ENCODE measurements at places on chromosomes 1 and 21.

DNA sequence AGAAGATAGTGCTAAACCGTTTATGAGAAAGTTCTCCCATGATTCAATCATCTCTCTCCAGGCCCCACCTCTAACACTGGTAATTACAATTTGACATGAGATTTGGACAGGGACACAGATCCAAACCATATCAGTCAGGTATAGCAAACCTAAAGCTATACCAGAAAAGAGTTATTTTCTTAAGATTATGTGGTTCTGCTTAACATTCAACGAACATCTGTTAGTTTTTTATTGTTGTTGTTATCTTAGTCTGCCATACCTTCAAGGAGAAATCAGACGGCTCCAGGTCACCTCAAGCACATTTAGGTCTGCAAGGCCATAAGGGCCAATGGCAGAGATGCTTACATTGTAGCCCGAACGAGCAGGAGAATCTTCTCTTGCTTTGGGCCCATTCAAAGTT, 89.5 kb upstream of the ETV3 start:
- no peak for DNase-seq

DNA sequence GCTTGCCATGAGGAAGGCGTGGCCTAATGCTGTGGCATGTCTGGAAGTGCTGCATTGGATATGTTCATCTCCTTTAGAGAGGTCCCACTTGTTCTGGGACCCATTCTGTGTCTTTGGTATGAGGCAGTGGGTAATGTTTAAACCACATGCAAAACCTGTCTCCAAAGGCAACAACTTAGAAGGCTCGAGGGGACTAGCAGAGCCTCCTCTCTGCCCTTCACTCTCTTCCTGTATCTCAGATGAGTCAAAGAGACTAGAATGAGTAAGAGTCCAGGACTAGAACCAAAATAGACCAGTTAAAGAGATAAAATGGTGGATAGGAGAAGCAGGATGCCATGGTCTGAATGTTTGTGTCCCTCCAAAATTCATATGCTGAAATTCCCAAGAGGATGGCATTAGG, 220.8 kb upstream of the KIAA0040 start:
- no peak for DNase-seq

- DNase-seq = no peak
These were observed 14.6 kb upstream of the TGFBR3 start for GRCh38 chr1:91900562-91900961.

DNA sequence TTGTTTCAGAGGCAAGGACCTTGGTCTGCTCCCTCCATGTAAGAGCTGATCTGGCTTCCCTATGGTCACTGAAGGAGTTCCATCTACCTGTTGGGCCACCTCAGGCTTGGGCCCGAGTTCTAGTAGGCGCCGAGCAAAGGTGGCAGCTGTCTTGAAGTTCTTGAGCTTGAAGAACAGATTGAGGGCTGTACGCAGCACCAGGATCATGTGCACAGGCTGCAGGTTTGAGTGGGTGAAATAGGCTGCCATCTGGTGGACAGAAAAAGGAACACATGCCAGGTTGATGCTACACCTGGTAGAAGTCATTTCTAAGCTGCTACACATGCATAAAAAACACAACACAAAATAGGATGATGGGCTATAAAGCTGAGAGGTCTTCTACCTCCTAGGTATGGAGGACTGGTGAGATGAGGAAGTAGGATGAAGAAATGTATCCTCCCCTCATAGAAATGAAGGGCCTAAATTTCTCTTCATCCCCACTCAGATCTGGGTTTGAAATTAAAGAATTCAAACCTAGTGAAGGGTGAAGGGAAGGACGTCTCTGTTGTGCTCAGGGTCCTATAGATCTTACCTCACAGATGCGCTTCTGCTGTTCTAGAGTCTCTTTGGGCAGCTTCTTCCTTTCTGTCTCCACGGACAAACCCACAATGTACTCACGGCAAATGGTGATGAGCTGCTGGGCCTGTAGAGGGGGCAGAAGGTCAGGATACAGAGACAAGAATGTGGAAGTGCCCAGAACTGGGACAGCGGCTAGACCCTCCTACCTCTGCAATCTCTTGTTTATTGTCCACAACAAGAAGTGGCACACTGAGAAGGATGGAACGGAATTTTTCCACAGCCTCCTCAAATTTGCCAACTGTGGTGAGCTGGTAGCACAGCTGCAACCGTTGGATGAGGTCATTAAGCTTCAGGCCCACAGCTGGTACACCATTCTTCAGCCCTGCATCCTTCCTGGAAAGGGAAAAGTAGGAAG, 6.6 kb upstream of the PEX19 start:
- peak; percentile 62 for DNase-seq

DNA sequence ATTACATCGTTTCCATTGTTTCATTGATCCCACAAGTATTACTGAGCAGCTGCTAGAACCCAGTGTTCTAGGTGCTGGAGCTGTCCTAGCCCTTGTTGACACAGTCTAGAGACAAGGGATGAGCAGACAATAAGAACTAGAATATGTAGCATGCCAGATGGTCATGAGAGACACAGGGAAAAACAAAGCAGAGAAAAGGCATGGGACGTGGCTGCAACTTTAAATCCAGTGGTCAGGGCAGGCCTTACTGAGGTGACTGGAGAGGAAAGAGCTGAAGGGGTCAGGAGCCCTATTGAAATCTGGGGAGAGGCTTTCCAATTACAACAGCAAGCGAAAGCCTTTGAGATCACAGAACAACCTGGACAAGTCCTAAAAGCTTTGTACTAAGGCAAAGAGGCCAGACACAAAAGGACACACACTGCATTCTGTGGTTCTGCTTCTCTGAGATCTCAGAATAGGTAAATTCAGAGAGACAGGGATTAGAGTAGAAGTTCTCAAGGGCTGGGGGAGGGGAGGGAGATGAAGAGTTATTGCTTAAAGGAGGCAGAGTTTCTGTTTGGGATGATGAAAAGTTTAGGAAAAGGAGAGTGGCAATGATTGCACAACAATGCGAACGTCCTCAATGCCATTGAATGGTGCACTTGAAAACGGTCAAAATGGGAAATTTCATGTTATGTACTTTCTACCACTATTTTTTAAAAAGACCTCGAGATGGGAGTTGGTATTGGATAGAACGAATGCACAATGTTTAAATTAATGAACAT, 467.4 kb upstream of the VAMP3 start:
- no peak for DNase-seq

- no peak for DNase-seq
These were observed 88.9 kb downstream of the PGBD5 start for GRCh38 chr1:230337266-230337665.

GRCh38 chr1:211698161-211699026, 23.0 kb upstream of the NEK2 start:
- DNase-seq = peak; percentile 56

GRCh38 chr21:33246506-33246905, 16.8 kb downstream of the IFNAR2 start:
- no peak for DNase-seq

DNA sequence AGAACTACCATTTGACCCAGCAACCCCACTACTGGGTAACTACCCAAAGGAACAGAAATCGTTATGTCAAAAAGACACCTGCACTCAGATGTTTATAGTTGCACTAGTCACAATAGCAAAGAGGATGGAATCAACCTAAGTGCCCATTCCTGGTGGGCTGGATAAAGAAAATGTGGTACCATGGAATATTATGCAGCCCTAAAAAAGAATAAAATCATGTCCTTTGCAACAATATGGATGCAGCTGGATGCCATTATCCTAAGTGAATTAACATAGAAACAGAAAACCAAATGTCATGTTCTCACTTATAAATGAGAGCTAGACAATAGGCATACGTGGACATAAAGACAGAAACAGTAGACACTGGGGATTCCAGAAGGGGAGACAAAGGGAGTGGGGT, 32.5 kb upstream of the IRF2BP2 start:
- DNase-seq = no peak

- DNase-seq = no peak
These were observed 4.8 kb downstream of the REG4 start for GRCh38 chr1:119806489-119806888.

DNA sequence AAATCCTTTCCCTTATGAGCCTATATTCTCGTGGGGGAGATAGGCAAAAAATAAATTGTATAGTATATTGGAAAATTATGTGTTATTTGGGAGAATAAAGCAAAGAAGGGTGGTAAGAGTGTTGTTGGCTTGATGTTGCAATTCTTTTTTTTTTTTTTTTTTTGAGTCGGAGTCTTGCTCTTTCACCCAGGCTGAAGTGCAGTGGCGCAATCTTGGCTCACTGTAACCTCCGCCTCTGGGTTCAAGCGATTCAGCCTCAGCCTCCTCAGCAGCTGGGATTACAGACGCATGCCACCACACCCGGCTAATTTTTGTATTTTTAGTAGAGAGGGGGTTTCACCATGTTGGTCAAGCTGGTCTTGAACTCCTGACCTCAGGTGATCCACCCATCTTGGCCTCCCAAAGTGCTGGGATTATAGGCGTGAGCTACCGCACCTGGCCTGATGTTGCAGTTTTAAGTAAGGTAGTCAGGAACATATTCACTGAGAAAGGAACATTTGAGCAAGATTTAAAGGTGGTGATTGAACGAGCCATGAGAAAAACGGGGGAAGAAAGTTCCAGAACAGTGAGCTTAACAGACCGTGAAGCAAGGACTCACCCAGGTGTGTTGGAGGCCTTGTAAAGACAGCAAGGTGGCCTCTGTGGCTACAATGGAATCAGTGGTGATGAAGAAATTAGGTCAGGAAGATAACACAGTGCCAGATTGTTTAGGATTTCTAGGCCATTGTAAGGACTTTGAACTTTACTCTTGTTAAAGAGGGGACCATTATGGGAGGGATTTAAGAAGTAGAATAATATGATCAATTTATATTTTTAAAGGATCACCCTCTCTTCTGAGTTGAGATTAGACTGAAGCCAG, 45.8 kb downstream of the RPRD2 start:
- no peak for DNase-seq

GRCh38 chr1:6545276-6546112, 8.8 kb downstream of the NOL9 start:
- DNase-seq = no peak

DNA sequence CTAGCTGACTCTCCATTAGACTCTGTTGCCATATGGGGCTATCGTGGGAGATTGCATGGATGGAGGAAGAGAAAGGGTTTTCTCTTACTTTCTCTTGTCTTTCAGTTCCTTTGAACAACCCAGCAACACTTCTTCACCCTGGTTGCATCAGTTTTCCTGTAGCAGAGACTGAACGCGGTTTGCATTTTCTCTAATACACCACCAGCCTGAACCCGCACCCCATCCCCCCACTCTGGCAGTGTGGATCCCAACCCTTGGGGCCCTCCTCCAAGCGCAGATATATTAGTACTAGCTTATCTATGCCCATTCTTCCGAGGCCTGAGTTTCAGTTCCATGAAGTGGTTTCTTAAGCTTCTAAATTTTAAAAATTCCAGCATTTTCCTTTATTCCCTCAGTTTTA, 12.6 kb downstream of the DR1 start:
- DNase-seq = no peak

DNA sequence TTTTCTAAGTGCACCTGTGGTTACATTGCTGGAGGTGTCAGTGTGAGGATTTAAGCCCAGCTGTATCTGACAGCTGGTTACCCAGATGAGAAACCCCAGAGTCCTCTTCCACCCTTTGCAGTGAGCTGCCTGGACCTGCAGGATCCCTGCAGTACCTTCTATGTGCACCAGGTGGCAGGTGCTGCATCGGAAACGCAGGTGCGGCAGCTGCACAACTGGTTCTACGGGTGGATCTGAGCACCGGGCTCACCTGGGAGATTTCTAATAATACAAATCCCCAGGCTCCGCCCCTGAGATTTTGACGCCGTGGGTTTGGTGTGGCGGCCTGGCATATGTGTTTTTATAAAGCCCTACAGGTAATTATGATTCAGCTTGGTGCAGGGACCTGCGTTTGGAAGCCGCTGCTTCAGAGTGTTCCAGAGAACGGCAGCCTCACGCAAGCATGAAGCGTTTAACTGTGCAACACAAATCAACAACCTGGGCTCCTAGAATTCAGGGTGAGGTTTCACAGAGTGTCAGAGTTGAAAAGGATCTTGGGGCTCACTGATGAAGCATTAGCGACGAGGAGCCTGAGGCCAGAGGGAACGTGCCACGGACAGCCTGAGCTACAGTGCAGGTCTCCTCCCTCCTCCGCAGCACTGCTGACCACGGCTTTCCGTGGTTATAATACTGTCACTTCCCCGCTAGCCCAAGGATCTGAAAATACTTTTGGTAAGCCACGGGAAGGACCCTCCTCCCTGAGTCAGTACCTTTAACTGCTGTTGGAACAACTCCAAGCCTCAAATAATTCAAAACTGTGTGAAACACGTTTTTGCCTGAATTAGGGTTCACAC, 96.7 kb upstream of the TRABD2B start:
- DNase-seq = peak; percentile 74

- no peak for DNase-seq
These were observed 67.5 kb downstream of the SYT2 start for GRCh38 chr1:202642619-202643291.

GRCh38 chr1:21302747-21303715, 12.8 kb upstream of the ECE1 start:
- DNase-seq = no peak

GRCh38 chr1:24077278-24077978, 34.5 kb downstream of the MYOM3 start:
- DNase-seq = no peak

GRCh38 chr1:27672750-27673112, 739 bp upstream of the IFI6 start:
- DNase-seq = no peak

DNA sequence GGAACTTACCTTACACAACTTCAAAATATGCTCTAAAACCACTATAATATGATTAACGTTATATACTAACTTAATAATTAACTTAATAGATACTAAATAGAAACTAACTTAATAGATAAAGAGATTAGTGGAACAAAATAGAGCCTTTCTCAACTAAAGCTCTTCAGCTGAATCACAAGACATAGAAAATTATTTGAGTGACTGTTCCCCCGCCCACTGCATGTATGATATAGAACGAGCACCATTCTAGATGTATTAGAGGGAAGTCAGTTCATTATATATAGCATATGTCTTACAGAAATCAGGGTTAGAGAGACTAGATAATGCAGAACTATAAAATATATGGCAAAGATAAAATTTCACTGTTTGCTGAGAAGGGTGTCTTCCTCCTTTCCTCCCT, 16.3 kb downstream of the LYPLAL1 start:
- no peak for DNase-seq

- DNase-seq = no peak
These were observed 10.4 kb upstream of the PPT1 start for GRCh38 chr1:40107290-40107959.

DNA sequence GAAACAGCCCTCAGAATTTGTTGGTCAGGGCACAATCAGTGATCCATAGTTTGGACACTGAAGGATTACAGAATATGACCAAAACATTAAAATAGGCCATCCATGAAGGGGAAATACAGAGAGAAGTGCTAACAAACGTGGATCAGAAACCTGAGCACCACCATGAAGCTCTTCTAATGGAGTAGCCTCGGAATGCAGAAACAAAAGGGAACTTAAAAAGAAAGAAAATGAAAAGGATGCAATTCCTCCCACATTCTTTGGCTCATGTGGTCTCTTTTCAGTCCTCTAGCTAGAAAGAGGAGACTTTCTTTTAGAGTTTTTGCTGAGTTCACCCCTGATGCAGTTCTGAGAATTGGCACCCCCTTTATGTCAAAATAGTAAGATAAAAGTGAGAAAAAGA, 989.8 kb upstream of the B3GALT2 start:
- no peak for DNase-seq

Data from SK-N-DZ (cell line).